Left lobe of liver (tissue), 2 donors: ENCODE measurements at places on chromosomes 12 and 14.
A peak's percentile ranks its signal among the peaks of the same experiment; 100 is the strongest.

- no peak for DNase-seq
Measured at GRCh38 chr12:124545508-124546418, 21.6 kb downstream of the NCOR2 start.

- DNase-seq = no peak
Measured at GRCh38 chr12:74871817-74872216, 334.2 kb downstream of the ATXN7L3B start.

DNA sequence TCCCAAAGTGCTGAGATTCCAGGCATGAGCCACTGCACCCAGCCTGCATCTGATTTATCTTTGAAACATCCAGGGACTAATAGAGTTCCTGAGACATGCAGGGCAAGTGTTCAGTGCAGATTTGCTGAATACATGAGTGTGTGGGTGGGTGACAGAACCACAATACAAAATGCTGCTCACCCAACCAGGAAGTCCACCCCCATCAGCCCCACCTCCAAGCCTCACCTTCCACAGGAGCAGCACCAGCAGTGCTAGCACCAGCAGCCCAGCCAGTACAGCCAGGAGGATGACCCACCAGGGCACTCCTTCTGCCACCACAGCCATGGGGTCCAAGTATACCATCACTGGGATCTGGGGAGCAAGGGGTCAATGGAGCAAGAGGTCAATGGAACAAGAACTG is 20.0 kb downstream of the ITGA7 start:
- DNase-seq = no peak

GRCh38 chr12:49923035-49923644 is 19.4 kb upstream of the FAIM2 start:
- DNase-seq = no peak

DNA sequence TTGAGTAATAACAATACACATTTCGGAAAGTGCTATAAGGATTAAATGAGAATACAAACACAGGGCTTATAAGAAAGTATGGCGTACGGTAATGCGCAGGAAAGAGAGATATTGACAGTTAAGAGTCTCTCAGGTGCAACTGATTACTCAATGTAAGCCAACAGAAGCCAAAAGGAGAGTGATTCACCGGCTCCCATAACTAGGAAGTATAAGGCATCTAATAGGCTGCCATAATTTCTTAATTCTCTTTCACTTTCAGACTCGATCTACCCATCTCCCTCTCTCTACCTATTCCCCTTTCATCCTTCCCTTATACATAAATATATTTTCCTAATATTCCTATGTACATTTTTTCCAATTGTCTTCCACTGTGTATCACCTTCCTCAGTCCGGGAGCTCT is 90.0 kb downstream of the MDGA2 start:
- no peak for DNase-seq

- DNase-seq = no peak
Measured at GRCh38 chr12:122457627-122458026, 35.2 kb upstream of the CLIP1 start.

DNA sequence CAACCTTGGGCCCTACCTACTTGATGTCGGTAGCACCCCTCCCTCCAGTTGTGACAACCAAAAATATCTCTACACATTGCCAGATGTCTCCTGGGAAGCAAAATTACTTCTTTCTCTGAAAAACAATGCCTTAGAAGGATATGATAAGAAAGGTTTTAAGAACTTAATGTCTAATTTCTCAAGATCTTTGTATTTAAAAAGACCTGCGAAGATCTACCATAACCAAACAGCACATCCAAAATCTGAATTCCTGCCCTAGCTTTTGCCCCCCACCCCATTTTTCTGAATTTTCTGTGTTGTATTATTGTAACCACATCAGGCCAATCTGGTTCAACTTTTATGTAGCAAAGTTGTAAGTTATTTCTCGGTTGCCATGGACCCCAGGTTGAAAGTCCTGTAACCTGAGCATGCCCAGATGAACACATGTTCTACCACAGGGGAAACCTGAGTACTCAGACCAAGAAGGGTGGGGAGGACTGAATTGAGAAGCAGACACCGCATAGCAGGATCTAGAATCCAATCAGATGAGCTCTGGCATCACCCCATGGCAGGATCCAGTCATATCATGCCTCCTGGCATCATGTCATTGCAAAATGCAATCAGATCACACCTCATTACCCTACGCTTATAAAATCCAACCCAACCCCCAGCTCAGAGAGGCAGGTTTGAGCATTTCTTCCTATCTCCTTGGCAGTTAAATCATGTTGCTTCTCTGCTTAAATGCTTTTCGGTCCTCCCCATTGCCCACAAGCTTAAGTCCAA is 8.7 kb downstream of the TMEM253 start:
- no peak for DNase-seq

- DNase-seq = no peak
Measured at GRCh38 chr12:54164387-54165145, 24.2 kb downstream of the SMUG1 start.

GRCh38 chr14:32039401-32040030 is 37.6 kb upstream of the ARHGAP5 start:
- no peak for DNase-seq

DNA sequence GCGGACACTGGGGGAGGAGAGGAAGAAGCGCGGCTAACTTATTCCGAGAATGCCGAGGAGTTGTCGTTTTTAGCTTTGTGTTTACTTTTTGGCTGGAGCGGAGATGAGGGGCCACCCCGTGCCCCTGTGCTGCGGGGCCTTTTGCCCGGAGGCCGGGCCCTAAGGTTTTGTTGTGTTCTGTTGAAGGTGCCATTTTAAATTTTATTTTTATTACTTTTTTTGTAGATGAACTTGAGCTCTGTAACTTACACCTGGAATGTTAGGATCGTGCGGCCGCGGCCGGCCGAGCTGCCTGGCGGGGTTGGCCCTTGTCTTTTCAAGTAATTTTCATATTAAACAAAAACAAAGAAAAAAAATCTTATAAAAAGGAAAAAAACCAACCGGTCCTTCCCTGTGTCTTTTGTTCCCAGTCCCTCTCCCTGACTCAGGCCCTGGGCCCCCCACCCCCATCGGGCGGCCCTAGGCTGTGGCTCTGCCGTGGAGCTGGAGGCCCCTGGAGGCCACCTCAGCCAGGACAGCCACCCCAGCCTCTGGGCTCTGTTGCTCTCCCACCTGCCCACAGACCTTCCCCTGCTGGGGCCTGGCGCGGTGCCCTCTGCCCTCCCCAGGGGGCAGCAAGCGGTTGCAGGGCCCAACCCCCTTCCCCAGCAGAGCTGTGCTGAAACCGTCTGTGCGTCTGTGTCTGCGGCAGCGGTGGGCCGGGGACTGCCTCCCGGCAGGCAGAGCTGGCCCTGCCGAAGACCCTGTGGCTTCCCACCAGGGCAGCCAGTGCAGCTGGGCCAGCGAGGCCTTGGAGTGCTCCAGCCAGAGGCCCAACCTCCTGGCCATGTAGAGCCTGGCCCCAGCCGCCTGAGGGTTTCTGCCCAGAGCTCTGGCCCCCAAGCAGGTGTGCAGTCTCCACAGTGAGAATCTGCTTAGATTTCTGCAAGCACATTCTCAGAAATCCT is 4.0 kb upstream of the CRIP2 start:
- no peak for DNase-seq

- DNase-seq = no peak
Measured at GRCh38 chr14:51443195-51444018, 203.4 kb downstream of the TMX1 start.

DNA sequence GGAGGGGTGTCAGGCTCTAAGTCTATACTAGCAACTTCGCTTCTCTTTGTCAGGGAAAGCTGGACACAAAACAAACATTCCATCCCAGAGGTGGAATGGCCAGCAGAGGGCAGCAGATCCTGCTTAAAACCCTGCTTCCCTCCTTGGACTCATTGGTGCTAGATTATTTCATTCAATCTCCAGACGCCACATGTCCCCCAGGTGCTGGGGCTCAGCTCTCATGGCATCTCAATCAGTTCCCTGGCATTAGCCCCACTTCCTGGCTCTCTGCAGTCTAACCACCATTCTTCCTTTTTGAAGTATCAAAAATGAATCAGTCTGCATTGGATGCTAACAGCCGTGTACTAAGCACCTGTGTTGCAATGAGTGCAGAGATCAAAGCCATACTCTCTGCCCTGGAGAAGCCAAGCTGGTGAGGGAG is 8.1 kb upstream of the PPP1R1A start:
- peak; percentile 66 for DNase-seq

- no peak for DNase-seq
Measured at GRCh38 chr12:66587912-66588311, 91.0 kb downstream of the GRIP1 start.

GRCh38 chr12:82872088-82872487 is 185.4 kb downstream of the TMTC2 start:
- DNase-seq = no peak

GRCh38 chr12:53961025-53961761 is 6.5 kb downstream of the HOXC12 start:
- DNase-seq = no peak
